ENCODE measurements at places on chromosomes 1 and 21.

GRCh38 chr1:12296623-12297022 is 66.8 kb downstream of the VPS13D start:
- H3K4me1 ChIP-seq = peaks cover 40% of the 10 kb centered on the region

- H3K27ac ChIP-seq = no peak overlapping the region
- H3K27me3 ChIP-seq = no peaks in the 10 kb centered on the region
- no peak overlapping the region for H3K4me3 ChIP-seq
- H3K4me1 ChIP-seq = no peaks in the 10 kb centered on the region
- no peaks in the 10 kb centered on the region for H3K36me3 ChIP-seq
Observed at GRCh38 chr1:75245239-75245638, 111.1 kb downstream of the LHX8 start.

DNA sequence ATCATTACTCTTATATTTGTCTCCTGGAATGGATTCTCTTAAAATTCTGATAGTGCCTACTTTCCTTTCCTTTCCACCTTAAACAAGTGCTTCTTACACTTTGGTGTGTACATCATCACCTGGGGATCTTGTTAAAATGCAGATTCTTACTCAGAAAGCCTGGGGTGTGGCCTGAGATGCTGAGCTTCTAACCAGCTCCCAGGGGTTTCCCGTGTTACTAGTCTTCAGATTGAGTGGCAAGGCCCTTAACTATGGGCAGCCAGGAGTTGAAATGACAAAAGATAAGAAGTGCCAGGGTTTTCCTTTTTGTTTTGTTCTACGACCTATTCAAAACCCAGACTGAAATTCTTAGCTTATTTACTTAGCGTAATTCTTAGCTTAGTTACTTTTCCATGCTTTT is 159.2 kb downstream of the HFM1 start:
- DNase-seq = no peak
- no peaks in the 10 kb centered on the region for H3K36me3 ChIP-seq
- H3K4me1 ChIP-seq = no peaks in the 10 kb centered on the region
- no peak overlapping the region for H3K27ac ChIP-seq
- no peaks in the 10 kb centered on the region for H3K27me3 ChIP-seq

DNA sequence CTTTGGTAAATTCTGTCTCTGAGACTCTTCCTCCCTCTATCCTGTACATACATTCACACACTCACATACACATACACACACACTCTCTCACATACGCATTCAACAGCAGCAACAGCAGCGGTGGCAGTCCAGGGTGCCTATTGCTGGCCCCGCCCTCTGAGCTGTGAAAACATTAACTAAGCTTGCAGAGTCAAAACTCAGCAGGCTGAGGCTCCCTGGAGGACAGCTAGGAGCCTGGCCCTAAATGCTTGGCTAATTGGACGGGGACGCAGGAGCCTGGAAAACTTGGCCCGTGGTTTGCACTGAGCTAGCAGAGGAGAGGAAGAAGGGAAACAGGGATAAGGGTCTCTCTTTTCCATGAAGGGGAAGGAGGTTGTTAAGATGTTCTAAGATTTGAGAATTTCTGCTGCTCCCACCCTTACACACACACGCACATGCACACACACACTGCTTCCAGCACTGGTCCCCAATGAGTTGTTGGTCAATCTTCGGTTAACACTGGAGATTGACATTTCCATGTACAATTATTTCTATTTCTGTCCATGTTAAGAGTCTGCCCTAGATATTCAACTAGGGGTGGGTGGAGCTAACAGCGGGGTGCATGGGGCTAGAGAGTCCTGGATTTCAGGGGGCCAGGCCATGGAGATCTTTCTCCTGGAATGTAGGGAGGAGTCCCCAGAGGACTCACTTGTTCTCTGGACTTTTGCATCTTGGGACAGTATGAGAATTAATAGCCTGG is 94.2 kb downstream of the PLXNA2 start:
- peaks cover 4% of the 10 kb centered on the region for H3K27me3 ChIP-seq
- H3K4me1 ChIP-seq = no peaks in the 10 kb centered on the region
- no peak overlapping the region for H3K27ac ChIP-seq
- no peak overlapping the region for H3K4me3 ChIP-seq
- no peak for DNase-seq

- H3K27ac ChIP-seq = no peak overlapping the region
- DNase-seq = no peak
- H3K27me3 ChIP-seq = no peaks in the 10 kb centered on the region
- no peaks in the 10 kb centered on the region for H3K4me1 ChIP-seq
Observed at GRCh38 chr1:104853276-104853675, 1103.6 kb downstream of the AMY1C start.

- H3K27me3 ChIP-seq = no peaks in the 10 kb centered on the region
- no peaks in the 10 kb centered on the region for H3K36me3 ChIP-seq
- no peak overlapping the region for H3K27ac ChIP-seq
- H3K4me1 ChIP-seq = no peaks in the 10 kb centered on the region
- no peak overlapping the region for H3K4me3 ChIP-seq
Observed at GRCh38 chr1:5286244-5286643, 631.8 kb downstream of the AJAP1 start.
